Immature natural killer cell (primary cell): ENCODE measurements at places on chromosomes 1 and 21. TPM values are rescaled to one million over a fixed set of nuclear protein-coding genes. Genes with fewer than 3 reads are reported as not detected.

Gene FAM229A
- 0.09 TPM for polyA plus RNA-seq

Gene KDF1
- polyA plus RNA-seq, result not detected

Gene HSD11B1
- polyA plus RNA-seq, result not detected

Gene SPRR1A
- not detected for polyA plus RNA-seq

Gene NCMAP
- polyA plus RNA-seq, result not detected

Gene CD48
- 229 TPM for polyA plus RNA-seq

Gene RPE65
- not detected for polyA plus RNA-seq

Gene PTPRC
- 1,080 TPM for polyA plus RNA-seq

Gene CPLANE2
- 1.8 TPM for polyA plus RNA-seq
